ENCODE measurements at places on chromosomes 6 and 20.

- no peak for DNase-seq
Measured at GRCh38 chr20:23066772-23067171, 17.3 kb upstream of the THBD start.

GRCh38 chr6:143270026-143270425 is 180.5 kb downstream of the ADAT2 start:
- no peak for DNase-seq

GRCh38 chr6:123681957-123682462 is 45.3 kb upstream of the TRDN start:
- no peak for DNase-seq

GRCh38 chr20:17863577-17864292 is 104.9 kb downstream of the SNX5 start:
- DNase-seq, result no peak

GRCh38 chr6:17421406-17421805 is 28.0 kb downstream of the CAP2 start:
- no peak for DNase-seq

- no peak for DNase-seq
Measured at GRCh38 chr6:39452306-39453145, 130.0 kb upstream of the KCNK16 start.

DNA sequence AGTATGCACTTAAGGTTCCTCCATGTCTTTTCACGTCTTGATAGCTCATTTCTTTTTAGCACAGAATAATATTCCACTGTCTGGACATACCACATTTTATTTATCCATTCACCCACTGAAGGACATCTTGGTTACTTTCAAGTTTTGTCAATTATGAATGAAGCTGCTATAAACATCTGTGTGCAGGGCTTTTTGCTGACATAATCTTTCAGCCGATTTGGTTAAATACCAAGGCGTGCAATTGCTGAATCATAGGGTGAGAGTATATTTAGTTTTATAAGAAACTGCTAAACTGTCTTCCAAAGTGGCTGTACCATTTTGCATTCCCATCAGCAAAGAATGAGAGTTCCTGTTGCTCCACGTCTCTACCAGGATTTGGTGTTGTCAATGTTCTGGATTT is 44.9 kb upstream of the PHACTR2 start:
- DNase-seq, result no peak

DNA sequence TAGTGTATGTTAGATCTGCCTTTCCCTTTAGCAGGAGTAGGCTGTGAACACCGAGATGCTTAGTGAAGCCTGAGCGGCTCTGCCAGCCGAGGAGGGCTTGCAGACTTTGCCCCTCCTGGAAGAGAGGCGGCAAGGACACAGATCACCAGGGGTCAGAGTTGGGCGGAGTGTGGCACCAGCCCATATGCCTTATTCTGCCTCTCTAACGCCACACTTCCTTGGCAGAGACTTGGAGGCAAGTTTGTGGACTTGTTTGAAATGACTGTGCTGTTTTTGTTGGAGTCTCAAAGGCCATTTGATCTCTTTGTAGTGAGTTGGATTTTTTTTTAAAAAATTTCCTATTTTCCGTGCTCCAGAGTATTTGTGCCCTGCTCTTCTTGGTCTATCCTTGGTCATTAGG is 44.5 kb upstream of the CLDN20 start:
- no peak for DNase-seq

DNA sequence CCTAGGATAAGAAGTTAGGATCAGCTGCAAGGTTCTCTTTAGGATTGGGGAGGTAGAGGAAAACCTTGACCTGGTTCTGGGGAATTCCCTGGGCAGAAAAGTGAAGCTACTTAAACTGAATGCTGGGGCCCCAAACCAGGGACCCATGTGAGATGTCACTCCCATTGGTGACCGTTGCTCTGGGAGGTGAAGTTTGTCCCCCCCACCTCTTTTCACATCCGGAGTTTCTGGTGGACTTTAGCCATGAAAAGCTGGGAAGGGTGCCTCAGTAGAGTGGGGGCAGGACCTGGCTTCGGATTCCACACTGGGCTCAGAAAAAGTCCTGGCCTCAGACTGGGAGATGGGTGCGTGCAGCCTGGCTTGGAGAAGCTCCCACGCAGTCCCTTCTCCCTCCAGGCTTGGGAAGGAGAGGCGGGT is 13.2 kb downstream of the TJAP1 start:
- DNase-seq, result no peak

GRCh38 chr6:16721977-16722376 is 39.3 kb downstream of the ATXN1 start:
- DNase-seq, result no peak

DNA sequence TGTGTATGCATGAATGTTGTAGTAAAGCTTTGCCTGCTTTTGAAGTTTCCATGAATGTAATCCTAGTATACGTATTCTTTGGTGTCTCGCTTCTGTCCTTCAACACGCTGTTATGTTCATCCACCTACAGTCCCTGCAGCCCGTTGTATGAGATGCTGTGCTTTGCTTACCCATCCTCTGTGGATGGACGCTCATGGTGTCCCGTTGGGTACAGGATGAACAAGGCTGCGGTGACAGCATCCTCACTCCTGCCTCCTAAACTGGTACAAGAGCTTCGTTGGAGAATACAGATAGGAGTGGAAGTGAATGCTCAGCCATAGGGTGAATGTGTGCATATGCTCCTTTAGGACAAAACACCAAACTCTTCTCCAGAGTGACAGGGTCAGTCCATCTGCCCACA is 366.2 kb downstream of the ZFAND3 start:
- no peak for DNase-seq

- DNase-seq, result no peak
Measured at GRCh38 chr6:25014791-25015560, 79.2 kb upstream of the RIPOR2 start.

- no peak for DNase-seq
Measured at GRCh38 chr6:145669627-145670034, 65.7 kb downstream of the EPM2A start.

- peak; percentile 33 for DNase-seq
Measured at GRCh38 chr6:108874470-108875160, 26.4 kb downstream of the ARMC2 start.

- DNase-seq, result no peak
Measured at GRCh38 chr6:13395272-13396237, 67.2 kb upstream of the TBC1D7 start.

DNA sequence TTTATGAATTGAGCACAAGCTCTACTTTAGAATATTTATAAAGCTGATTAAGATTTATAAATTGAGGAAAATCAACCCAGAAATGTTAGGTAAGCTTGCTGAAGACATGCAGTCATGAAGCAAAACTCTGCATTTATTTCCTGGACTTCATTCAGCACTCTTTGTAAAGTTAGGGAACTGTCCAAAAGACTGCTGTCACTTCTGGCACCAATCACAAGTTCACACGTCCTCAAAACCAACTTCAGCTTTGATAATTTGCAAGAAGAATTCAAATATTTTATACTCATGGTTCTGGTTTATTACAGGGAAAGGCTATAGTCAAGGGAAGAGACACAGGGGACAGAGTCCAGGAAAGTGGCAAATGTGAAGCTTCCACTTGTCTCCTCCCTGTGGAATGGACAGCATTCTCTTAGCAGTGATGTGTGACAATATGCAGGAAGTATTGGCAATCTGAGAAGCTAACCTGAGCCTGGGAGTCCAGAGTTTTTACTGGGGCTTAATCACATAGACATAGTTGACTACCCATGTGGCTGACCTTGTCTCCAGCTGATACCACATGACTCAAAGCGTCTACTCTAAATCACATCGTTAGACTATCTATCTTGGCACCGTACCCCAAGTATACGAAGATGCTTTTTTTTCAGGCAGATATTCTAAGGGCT is 85.4 kb downstream of the PPP1R14C start:
- no peak for DNase-seq

DNA sequence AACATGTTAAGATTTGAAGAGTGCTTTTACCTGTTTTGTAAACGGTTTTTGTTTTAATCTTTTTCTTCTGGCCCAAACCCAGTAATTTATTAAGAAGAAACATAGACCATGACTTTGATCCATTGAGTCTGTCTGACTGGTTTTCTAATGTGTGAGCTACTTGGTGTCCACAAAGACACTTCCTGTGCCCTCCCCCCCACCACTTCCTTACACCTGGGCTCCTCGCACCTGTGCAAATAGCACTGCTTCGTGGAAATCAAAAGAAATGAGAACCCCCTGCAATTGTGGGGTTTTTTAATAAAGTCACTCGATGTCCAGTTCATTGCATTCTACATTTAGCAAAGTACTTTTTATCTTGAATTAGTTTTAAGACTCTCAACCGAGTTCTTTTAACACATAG is 65.5 kb downstream of the SMOC2 start:
- DNase-seq, result no peak

Measured in activated CD8-positive, alpha-beta memory T cell treated with anti-CD3 and anti-CD28 coated beads, Interleukin-2, amount 50 U/mL, for 4 hours (primary cell).